ENCODE measurements at places on chromosomes 4 and X.

DNA sequence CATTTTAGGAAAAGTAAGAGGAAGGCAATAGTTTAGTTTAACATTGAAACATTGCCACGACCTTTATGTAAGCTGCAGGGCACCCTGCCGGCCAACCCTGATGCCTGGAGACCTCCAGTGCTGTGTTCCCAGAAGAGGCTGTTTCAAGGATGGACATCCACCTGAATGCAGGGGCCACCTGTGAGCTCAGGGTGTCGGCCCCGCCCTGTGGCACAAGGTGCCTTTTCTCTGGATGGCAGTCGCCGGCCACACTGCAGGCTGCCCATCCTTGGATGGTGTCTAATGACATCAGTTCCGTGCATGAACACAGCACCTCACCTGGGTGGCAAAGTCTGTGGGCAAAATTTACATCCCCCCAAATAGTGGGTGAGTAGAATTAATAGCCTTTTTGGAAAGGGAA is 180.0 kb downstream of the AFAP1 start:
- DNase-seq, result no peak

- DNase-seq, result no peak
These were observed 14.7 kb downstream of the FTSJ1 start for GRCh38 chrX:48490661-48491060.

DNA sequence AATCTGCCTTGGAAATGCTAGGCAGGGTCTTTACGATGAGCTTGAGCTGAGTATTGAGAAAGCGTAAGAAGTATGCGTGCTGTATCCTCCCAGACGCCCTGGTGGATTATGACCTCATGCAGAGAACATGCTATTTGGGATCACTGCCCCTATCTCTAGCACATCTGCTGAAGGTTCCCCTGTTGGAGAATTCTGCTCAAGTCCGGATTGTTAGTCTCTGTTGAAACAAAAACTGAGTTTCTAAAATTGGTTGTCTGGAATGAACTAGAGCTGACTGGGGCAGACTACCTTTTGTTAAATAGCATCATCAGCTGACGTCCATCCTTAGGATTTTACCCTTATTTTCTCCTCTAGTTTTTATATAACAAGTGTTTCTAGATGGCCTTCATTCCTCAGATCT is 7.5 kb downstream of the FHDC1 start:
- no peak for DNase-seq

GRCh38 chr4:182394181-182394580 is 151.0 kb downstream of the TENM3 start:
- DNase-seq, result no peak

DNA sequence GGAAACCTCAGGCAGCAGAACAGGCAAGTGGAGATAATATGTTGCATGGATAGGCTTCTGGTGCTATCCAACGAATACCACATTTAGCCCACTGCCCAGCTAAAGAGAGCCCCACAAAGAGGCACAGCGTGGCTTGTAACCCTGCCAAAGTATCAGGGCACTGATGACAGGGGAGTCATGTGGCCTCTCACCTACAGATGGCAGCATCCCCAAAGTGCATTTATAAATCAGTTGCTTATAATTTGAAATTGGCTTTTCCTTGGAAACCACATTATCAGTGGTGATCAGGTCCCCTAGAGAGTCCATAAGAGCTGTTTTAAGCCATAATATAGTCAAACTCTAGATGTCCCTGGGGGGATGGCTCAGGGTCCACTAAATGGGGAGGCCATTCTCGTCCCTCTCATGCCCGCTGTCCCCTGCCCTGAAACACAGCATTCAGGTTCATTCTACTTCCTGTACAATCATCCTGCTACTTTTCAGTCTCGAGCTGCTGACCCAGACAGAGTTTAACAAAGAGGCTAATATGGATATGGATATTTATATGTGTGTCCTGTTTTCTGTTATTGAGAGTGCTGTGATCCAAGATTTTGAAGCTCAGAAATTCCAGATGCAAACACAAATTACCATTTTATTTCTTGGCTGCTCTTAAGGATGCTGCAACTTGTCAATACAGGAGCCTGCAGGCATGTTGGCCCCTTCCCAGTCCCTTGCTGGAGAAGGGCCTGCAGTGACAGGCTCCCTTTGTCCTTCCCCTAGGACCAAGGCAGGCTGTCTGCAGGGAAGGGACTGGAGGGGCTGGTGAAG is 28.5 kb downstream of the SRPX start:
- DNase-seq, result peak; percentile 4

GRCh38 chrX:78527818-78528217 is 131.3 kb downstream of the RTL3 start:
- no peak for DNase-seq

DNA sequence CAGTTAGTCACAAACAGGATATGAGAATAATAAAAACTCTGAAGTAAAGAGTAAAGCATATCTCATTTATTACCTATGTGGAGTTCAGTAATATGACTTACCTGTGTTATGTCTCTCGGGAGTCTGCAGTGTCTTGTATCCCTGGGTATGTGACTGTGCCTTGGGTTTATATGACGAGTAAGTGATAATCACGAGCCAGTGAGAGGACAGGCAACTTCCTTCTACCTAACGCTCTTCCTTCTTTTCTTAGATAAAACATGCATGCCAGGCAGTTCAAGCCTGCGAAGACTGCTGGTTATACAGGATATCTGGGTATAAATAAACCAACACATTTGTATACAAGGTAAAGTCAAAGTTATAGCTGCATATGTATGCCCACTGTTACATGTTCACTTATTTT is at the start of gene HPGDS:
Gene HPGDS, minus strand, starts transcription at position 143 of the 400 bp plus-strand sequence. CDS start 8,207 bp downstream, outside the sequence.
- no peak for DNase-seq

GRCh38 chrX:86148024-86148511 is at the start of gene DACH2:
Gene DACH2 (plus strand): TSS chrX:86148451.
- peak; percentile 10 for DNase-seq

DNA sequence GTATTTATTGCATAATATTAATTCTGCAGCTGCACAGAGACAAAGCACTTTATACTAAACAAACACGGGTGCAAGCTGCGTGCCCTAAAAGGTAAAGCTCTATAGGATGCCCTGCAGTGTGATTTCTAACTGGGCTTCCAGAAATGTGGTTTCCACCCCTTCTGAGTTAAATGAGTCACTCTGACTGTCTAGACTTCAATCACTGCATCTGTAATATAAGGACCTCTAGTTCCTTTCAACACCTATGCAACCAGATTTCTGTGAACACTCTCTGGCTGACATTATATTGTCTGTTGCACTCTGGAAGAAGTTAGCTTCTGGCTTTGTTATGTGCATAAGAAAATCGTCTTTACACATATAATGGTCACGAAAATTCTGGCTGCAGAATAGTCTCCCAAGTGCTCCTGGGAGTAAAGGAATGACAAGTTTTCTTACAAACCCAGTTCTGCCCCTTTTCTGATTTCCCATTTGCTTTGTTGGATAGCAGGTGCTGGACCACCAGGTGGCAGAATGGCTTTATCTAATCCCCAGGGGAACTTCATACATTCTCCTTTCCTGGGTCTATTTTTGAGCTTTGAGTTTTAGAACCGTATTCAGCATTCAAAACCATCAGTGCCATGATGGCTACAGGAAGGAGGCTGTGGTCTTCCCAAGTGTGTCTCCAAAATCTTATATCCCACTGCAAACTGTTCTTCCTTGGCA is 842.2 kb downstream of the STIM2 start:
- DNase-seq, result no peak

All from stimulated activated CD4-positive, alpha-beta T cell treated with anti-CD3 and anti-CD28 coated beads, Interleukin-2, amount 100 ng/mL, for 48 hours (primary cell).